ENCODE measurements at places on chromosomes 4 and X.

- no peak for DNase-seq
These were observed 31.5 kb downstream of the SEC24B start for GRCh38 chr4:109465069-109465468.

DNA sequence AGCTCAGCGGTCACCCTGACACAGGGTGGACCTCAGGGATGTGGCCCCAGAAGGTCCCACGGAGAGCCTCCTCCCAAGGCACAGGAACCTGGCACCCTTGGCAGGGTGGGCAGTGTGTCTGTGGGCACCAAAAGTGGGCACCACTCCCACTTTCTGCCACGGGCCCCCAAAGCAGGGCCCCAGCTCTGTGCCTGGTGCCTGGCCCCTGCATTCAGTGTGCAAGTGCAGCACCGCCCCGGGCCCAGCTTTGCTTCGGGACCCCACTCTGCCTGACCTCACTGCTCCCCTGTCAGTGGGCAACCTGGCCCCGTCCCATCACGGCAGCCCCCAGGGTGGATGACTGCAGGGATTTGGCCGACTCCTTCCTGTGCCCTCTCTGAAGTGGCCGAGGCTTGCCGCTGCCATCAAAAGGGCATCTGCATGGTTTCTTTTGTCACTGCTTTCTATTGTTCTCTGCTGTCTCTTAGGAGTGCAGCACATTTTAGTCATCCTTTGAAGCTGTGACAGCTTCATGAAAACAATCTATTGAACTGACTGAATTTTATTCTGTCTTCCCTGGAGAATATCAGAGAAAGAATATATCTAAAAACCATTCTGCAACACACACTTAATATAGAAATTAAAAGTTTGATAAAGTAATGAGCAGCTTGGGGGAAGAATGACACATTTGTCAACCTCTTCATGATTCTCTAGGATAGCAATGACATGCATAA is 302.4 kb downstream of the FAM47B start:
- DNase-seq = no peak

GRCh38 chr4:101306764-101307615 is 40.3 kb downstream of the PPP3CA start:
- no peak for DNase-seq

GRCh38 chrX:66074920-66075879 is 35.3 kb upstream of the VSIG4 start:
- peak; percentile 80 for DNase-seq

GRCh38 chr4:75325318-75325979 is 188.8 kb downstream of the RCHY1 start:
- no peak for DNase-seq

DNA sequence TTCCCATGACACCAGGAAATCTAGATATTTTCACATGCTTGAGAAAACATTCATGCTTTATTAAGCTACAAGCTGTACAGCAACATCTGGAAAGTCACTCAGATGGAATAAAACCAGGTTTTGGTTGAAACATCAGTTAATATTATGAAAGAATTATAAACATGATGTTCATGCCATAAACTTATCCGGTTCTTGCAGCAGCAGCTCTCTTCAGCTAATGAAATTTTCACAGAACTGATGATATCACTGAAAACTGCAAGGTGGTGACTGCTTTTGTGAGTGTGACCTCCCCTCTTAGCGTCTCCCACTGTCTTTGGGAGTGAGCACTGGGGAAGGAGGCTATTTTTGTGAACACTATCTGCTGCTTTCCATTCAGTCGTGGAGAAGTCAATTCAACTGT is 56.9 kb downstream of the ARHGAP10 start:
- no peak for DNase-seq

- DNase-seq = no peak
These were observed 14.9 kb upstream of the DHX15 start for GRCh38 chr4:24599275-24599674.

DNA sequence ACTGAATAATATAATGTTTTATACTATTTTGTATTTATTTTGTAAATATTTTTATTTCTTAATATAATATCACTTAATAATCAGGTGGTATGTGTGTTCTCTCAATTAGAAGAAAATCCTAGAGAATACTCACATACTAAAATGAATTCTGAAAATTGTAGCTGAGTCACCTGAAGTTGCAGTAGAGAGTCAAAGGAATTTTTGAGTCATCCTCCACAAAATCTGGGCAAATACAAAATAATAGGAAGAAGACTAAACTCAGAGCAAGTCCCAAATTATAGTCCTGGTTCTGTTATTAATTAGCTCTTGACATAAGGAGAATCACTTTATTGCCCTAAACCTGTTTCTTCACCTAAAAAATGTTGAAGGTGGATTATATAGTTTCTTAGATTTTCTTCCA is 57.8 kb downstream of the SPATA4 start:
- no peak for DNase-seq

- no peak for DNase-seq
These were observed 14.3 kb downstream of the CFAP99 start for GRCh38 chr4:2432991-2433530.

All from activated CD4-positive, alpha-beta T cell treated with anti-CD3 and anti-CD28 coated beads, Interleukin-10, Interleukin-2, amounts not matched to agents 100 ng/mL and 50 ng/mL, durations not matched to agents 16 hours and 8 hours (primary cell).